ENCODE measurements at places on chromosomes 11 and 22. TPM values are rescaled to one million over a fixed set of nuclear protein-coding genes. Genes with fewer than 3 reads are reported as not detected.
A peak's percentile ranks its signal among the peaks of the same experiment; 100 is the strongest.

The FAM111B gene
- total RNA-seq: 66.2 TPM

The NRXN2 gene
- total RNA-seq: 0.34 TPM

The NCAM1 gene
- 1.4 TPM for total RNA-seq

The NCF4 gene
- 44.1 TPM for total RNA-seq

The CELSR1 gene
- 0.08 TPM for total RNA-seq

The CDON gene
- total RNA-seq: 4.1 TPM

The CDC42EP2 gene
- 0.29 TPM for total RNA-seq

- H3K36me3 ChIP-seq: peaks cover 2% of the 10 kb centered on the region
- peaks cover 19% of the 10 kb centered on the region for H3K27me3 ChIP-seq
- no peak for DNase-seq
- no peak overlapping the region for H3K27ac ChIP-seq
- H3K4me3 ChIP-seq: no peak overlapping the region
Observed at GRCh38 chr22:39563571-39564428, 6.8 kb upstream of the CACNA1I start.

GRCh38 chr11:106156290-106156937, 79.0 kb downstream of the AASDHPPT start:
- no peak overlapping the region for H3K27ac ChIP-seq
- no peaks in the 10 kb centered on the region for H3K36me3 ChIP-seq
- H3K4me1 ChIP-seq: peaks cover 4% of the 10 kb centered on the region
- no peak overlapping the region for H3K4me3 ChIP-seq
- H3K27me3 ChIP-seq: no peaks in the 10 kb centered on the region

DNA sequence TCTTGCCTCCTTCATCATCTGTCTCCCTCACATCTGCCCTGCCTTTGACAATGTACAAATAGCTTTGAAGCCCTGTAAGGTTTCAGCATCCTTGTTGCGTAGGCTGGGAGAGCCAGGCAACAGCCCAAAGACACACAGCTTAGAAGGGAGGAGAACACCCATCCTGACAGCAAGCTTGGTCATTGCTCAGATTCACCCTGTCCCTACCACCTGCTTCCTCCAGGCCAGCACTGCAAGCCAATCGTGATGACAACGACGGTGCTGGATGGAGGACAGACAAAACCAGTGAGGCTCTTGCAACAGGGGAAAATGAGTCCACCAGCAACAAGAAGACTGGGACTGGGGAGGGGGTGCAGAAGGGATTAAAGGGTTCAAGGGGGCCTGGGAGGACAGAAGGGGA, 32.9 kb upstream of the CD5 start:
- peaks cover 27% of the 10 kb centered on the region for H3K36me3 ChIP-seq
- H3K4me3 ChIP-seq: no peak overlapping the region
- H3K4me1 ChIP-seq: peaks cover 86% of the 10 kb centered on the region
- H3K27ac ChIP-seq: peak overlapping the region; percentile 97
- H3K27me3 ChIP-seq: no peaks in the 10 kb centered on the region

- peaks cover 4% of the 10 kb centered on the region for H3K4me1 ChIP-seq
- no peak for DNase-seq
- no peak overlapping the region for H3K27ac ChIP-seq
- H3K36me3 ChIP-seq: no peaks in the 10 kb centered on the region
- no peak overlapping the region for H3K4me3 ChIP-seq
- H3K27me3 ChIP-seq: peaks cover 2% of the 10 kb centered on the region
Observed at GRCh38 chr11:67051180-67051893, 5.3 kb upstream of the RHOD start.

DNA sequence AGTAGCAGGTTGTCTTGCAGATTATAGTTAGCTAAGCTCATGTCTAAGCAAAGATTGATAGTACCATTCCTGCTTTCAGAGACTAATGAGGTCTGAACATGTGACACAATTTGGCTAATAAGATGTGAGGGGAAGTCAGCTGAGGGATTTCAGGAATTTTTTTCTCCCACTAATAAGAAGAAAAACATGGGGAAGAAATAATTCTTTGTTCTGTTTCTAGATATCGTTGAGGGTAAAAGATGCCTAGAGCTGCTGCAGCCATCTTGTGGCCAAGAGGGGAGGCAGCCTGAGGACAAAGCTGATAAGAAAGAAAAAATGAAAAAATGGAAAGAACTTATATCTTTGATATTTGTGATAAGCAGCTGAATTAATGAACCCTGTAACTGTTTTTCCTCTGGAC, 1334.4 kb downstream of the LRRC4C start:
- no peaks in the 10 kb centered on the region for H3K27me3 ChIP-seq
- H3K27ac ChIP-seq: no peak overlapping the region
- no peak for DNase-seq
- no peak overlapping the region for H3K4me3 ChIP-seq
- H3K4me1 ChIP-seq: no peaks in the 10 kb centered on the region

GRCh38 chr22:33227791-33228190, 169.6 kb upstream of the SYN3 start:
- peaks cover 3% of the 10 kb centered on the region for H3K36me3 ChIP-seq
- H3K27me3 ChIP-seq: no peaks in the 10 kb centered on the region
- no peak overlapping the region for H3K27ac ChIP-seq
- DNase-seq: no peak
- no peaks in the 10 kb centered on the region for H3K4me1 ChIP-seq

- H3K4me3 ChIP-seq: no peak overlapping the region
- H3K27ac ChIP-seq: no peak overlapping the region
- peak; percentile 22 for DNase-seq
- H3K36me3 ChIP-seq: no peaks in the 10 kb centered on the region
- peaks cover 14% of the 10 kb centered on the region for H3K27me3 ChIP-seq
Observed at GRCh38 chr22:16783930-16784354, 41.3 kb downstream of the XKR3 start.

DNA sequence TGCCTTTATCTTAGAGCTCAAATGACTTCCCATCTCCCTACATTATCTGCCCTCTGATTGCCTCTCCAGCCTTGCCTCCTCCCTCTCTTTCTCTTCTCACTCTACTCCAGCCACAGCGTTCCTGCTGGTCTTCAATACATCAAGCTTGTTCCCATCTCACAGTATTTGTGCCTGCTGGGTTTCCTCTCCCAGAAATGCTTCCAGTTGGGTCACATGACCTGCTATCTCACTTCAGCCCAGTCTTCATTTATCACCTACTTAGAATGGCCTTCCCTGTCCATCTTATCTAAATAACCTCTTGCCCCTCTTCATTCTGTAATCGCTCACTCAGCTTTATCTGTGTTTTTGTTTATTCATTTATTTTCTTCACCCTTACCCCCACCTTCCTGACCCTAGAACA, 61.8 kb upstream of the FAR1 start:
- H3K36me3 ChIP-seq: no peaks in the 10 kb centered on the region
- DNase-seq: no peak
- no peaks in the 10 kb centered on the region for H3K27me3 ChIP-seq

DNA sequence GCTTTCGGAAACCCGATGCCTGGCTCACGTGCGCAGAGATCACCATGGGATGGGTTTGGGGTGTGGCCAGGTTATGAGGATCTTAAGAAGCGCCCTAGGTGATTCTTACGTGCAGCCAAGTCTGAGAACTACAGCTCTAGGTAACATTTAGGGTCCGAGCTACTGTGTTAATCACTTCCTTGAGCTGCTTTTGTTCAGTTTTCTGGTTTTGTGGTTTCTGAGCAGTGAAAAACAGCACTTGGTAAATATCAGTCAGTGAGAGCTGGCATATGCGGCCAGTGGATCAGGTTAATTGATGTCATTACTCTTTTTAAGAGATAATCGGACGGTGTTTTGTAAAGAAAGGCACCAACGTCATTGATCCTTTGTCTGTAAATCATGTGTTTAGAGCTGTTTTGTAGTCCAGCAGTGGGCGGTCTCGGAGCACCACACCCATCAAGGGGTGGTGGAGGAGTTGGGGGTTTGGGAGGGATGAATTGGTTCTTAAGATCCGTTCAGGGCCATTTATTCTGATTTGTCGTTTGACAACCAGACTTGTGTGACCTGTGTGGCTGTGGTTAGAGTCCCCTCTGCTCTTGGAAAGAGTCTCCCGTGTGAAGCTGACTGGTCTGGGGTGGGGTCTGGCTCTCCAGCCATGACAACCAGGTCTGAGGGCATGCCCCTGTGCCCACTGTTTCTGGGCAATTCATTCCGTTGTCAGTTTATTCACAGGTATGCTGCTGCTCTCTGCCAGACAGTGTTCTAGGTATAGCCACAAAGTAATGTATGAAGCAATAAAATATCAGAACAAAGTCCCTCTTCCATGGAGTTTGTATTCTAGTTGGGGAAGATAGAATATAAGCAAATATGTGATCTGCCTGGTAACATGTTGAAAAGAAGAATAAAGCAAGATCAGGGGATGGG, 61.9 kb upstream of the SORL1-AS1 start:
- peaks cover 71% of the 10 kb centered on the region for H3K4me1 ChIP-seq
- peaks cover 81% of the 10 kb centered on the region for H3K36me3 ChIP-seq
- peak overlapping the region; percentile 10 for H3K4me3 ChIP-seq
- no peak for DNase-seq

DNA sequence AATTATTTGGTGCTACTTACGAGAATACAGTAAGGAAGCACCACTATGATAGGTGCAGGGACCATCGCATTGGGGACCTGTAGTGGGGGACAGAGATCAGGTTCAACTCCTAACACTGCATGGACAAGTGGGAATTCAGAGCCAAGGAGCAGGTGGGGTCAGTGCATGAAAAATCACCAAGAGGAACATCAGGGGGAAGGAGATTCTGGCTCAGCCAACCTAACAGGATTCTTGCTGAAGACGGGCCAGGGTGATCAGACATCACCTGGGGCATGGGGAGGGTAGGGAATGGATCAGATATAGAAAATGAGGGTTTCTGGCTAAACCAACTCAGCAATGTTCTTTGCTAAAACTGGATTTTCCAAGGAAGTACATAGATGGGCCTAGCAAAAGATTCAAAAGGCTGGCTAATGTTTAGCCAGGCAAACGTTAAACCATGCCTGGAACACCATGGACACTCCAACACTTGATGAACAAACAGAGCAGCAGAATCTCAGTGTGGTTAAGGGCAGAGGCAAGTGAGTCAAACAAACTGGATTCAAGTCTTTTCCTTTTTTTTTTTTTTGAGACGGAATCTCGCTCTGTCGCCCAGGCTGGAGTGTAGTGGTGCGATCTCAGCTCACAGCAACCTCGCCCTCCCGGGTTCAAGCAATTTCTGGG, 70.0 kb downstream of the MICAL3 start:
- H3K36me3 ChIP-seq: no peaks in the 10 kb centered on the region
- H3K4me3 ChIP-seq: no peak overlapping the region
- no peaks in the 10 kb centered on the region for H3K4me1 ChIP-seq
- no peak overlapping the region for H3K27ac ChIP-seq
- no peaks in the 10 kb centered on the region for H3K27me3 ChIP-seq

DNA sequence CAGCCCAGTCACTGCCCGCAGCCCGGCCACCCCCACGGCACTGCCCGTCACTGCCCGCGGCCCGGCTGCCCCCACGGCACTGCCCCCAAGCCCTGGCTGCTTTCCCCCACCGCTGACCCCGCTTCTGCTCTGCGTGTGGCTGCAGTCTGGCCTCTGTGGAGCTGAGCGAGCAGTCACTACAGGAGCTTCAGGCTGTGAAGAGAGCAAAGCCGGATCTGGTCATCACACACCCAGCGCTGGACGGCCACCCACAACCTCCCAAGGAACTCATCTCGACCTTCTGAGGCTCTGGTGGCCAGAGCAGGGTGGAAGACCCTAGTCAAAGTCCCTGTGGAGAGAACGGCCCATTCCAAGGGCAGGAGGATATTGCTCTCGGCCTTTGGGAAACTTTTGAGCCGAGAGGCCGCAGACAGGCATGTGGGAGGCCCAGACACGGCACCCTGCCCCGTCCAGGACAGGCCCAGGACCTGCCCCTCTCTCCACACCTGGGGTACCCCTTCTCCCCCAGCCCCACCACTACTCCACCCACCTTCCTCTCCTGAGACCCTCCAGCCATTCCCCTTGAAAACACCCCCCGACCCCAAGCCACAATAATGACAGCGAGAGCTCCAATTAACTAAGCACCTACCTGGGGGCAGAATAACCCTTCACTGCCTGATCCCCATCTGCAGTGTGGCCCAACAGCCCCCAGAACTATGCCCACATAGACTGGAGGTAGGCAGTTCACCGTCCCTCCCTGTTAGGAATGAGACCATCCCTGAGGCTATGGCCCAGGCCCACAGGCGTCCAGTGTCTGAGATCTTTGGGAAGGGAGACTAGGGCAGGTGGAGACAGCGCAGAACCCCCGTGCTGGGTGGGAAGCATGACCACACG, 3.7 kb upstream of the PGGHG start:
- peaks cover 71% of the 10 kb centered on the region for H3K36me3 ChIP-seq
- H3K27ac ChIP-seq: peak overlapping the region; percentile 81
- H3K27me3 ChIP-seq: peaks cover 6% of the 10 kb centered on the region
- peak overlapping the region; percentile 50 for H3K4me3 ChIP-seq
- peaks cover 64% of the 10 kb centered on the region for H3K4me1 ChIP-seq

DNA sequence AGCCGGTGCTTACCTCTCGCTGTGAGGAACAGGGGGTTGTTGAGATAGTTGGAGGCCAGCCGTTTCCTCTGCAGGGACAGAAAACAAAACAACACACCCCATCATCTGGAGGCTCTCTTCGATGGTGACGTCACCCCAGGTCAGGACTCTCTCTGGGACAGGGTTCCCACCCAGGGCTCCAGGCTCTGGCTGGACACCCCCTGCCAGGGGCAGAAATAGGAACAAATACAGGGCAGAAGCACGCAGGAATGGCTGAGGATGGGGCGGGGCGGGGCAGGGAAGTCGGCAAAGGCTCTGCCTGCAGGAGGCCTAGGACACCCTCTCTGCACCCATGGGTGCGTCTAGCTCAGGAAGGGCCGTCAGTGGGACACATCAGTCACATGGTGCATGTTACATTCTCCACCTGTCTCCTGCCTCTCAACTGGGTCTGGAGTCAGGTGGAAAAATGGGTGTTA, 118.5 kb downstream of the PHF21B start:
- no peaks in the 10 kb centered on the region for H3K27me3 ChIP-seq
- H3K27ac ChIP-seq: no peak overlapping the region
- no peaks in the 10 kb centered on the region for H3K36me3 ChIP-seq
- DNase-seq: no peak

GRCh38 chr22:25567251-25567675, 2.8 kb downstream of the GRK3 start:
- H3K27me3 ChIP-seq: no peaks in the 10 kb centered on the region
- H3K4me3 ChIP-seq: peak overlapping the region; percentile 98
- no peak for DNase-seq
- H3K4me1 ChIP-seq: peaks cover 56% of the 10 kb centered on the region
- peak overlapping the region; percentile 58 for H3K27ac ChIP-seq

GRCh38 chr22:23715806-23716375, 25.1 kb downstream of the RGL4 start:
- H3K27me3 ChIP-seq: no peaks in the 10 kb centered on the region
- DNase-seq: no peak
- H3K27ac ChIP-seq: peak overlapping the region; percentile 20

DNA sequence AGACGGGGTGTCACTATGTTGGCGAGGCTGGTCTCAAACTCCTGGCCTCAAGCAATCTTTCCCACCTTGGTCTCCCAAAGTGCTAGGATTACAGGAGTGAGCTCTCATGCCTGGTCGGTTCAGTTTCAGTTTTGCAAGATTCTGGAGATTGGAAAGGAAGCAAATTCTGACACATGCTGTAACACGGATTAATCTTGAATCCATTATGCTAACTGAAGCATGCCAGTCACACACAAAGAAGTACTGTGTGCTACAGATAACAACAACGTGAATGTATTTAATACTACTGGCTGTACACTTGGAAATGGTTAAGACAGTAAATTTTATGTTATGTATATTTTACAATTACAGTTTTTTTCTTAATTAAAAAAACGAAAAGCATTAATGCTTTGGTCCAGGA, 107.6 kb downstream of the MED15 start:
- H3K27me3 ChIP-seq: peaks cover 4% of the 10 kb centered on the region
- DNase-seq: no peak
- no peaks in the 10 kb centered on the region for H3K4me1 ChIP-seq
- no peak overlapping the region for H3K4me3 ChIP-seq
- no peaks in the 10 kb centered on the region for H3K36me3 ChIP-seq

All from activated CD8-positive, alpha-beta T cell treated with anti-CD3 and anti-CD28 coated beads, Interleukin-2, amount 10 ng/mL, durations not matched to agents 7 days and 5 days (primary cell).